Mesenchymal stem cell (in vitro differentiated cells and primary cell): ENCODE measurements at places on chromosomes 7 and 10.

DNA sequence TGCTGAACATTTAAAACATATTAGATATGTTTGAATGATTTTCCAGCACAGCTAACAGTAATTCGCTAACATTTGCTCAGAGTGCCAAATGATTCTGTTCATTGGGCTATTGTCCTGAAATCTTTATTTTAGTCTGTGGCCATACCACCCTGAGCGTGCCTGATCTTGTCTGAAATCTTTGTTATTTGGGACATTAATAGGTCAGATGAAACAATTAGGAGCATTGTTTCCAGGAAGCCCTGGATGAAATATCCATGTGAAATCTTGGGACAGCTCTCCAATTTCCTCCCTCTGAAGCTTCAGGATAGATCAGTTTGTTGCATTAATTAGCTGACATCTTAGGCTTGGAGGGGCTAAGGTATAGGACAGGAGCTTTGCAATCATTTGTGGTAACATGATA lies 512.0 kb downstream of the KIF20B start:
- H3K27me3 ChIP-seq: no peaks in the 10 kb centered on the region
- H3K4me1 ChIP-seq: no peaks in the 10 kb centered on the region
- DNase-seq: no peak
- H3K36me3 ChIP-seq: no peaks in the 10 kb centered on the region
- no peak overlapping the region for H3K4me3 ChIP-seq
- no peak overlapping the region for H3K27ac ChIP-seq

- H3K27ac ChIP-seq: no peak overlapping the region
- H3K36me3 ChIP-seq: no peaks in the 10 kb centered on the region
- peaks cover 11% of the 10 kb centered on the region for H3K4me1 ChIP-seq
- no peaks in the 10 kb centered on the region for H3K27me3 ChIP-seq
- peak; percentile 33 for DNase-seq
Observed at GRCh38 chr7:98418271-98418635, 17.4 kb upstream of the BAIAP2L1 start.

DNA sequence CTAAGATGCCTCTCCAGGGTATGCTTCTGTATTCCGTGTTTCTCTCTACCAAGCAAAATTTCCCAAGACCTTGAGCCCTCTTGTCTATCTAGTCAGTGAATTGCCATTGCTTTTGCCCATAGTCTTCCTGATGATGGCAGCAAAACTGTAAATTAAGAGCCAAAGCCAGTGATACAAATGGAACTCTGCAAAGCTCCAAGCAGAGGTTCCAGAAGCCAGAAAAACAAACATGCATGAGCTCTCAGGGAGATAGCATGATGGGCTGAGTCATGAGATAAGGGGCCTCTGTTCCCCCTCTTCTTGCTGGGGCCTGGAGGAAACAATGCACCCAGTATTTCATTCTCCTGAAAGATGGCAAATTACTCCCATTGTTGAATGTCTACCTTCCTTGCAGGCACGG lies 24.7 kb downstream of the LSMEM1 start:
- no peak overlapping the region for H3K27ac ChIP-seq
- DNase-seq: no peak
- peaks cover 6% of the 10 kb centered on the region for H3K4me1 ChIP-seq
- no peaks in the 10 kb centered on the region for H3K36me3 ChIP-seq

DNA sequence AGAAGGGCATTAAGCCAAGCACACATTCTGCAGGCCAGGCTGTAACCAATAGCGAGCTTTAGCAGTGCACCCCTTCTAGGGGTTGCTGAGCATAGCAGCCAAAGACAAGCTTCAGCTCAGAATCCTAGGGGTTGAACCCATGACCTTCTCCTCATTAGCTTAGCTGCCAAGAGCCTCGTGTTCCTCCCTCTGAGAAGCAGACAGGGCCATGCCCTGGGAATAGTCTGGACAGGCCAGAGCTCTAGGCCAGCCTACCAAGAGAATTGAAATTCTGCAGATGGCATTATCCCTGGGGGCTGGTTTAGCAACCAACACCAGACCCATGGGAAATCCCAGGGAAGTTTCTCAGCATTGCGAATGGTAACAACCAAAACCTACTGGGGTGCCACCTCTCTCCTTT lies 77.2 kb downstream of the PLXNA4 start:
- no peak for DNase-seq
- no peak overlapping the region for H3K27ac ChIP-seq
- no peaks in the 10 kb centered on the region for H3K27me3 ChIP-seq
- no peaks in the 10 kb centered on the region for H3K4me1 ChIP-seq
- no peak overlapping the region for H3K4me3 ChIP-seq
- no peaks in the 10 kb centered on the region for H3K36me3 ChIP-seq

- peaks cover 62% of the 10 kb centered on the region for H3K4me1 ChIP-seq
- H3K36me3 ChIP-seq: peaks cover 23% of the 10 kb centered on the region
- H3K27me3 ChIP-seq: no peaks in the 10 kb centered on the region
- no peak overlapping the region for H3K4me3 ChIP-seq
Observed at GRCh38 chr10:79093658-79094411, 25.1 kb downstream of the ZMIZ1 start.

GRCh38 chr7:2779051-2779450 lies 65.1 kb downstream of the GNA12 start:
- no peak overlapping the region for H3K4me3 ChIP-seq
- H3K27me3 ChIP-seq: no peaks in the 10 kb centered on the region
- DNase-seq: peak; percentile 51
- peaks cover 21% of the 10 kb centered on the region for H3K36me3 ChIP-seq

DNA sequence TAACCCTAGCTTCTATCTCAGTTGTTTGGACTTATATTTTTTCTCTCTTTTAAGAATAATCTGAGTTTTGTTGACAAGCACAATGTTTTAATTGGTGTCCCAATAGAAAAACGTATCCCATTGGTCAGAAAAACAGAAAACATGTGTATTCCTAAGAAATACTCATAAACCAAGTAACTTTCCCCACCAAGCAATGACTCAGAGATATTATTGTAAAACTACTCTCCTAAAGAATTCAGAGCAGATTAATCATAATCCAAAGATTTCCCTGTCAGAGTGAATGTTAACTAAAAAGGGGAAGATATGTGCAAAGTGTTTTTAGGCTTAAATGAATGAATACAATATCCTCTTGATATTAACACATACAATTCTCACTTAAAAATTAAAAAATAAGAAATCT lies 29.4 kb upstream of the MBL2 start:
- no peaks in the 10 kb centered on the region for H3K4me1 ChIP-seq
- no peak overlapping the region for H3K27ac ChIP-seq
- no peak overlapping the region for H3K4me3 ChIP-seq
- DNase-seq: no peak
- no peaks in the 10 kb centered on the region for H3K36me3 ChIP-seq
- peaks cover 7% of the 10 kb centered on the region for H3K27me3 ChIP-seq
